ENCODE measurements at places on chromosomes 2 and 18. TPM values are rescaled to one million over a fixed set of nuclear protein-coding genes. Genes with fewer than 3 reads are reported as not detected.

Gene TIMM21
- total RNA-seq: 26.8 TPM

Gene ALPP
- 0.34 TPM for total RNA-seq

Gene ARHGAP15
- total RNA-seq: not detected

Gene ZNF397
- total RNA-seq: 35.9 TPM

Gene AQP12B
- not detected for total RNA-seq

Gene TPGS2
- 166 TPM for total RNA-seq

Gene CHRND
- 2.2 TPM for total RNA-seq

Gene POTEC
- total RNA-seq: not detected

Gene FAM124B
- 1.3 TPM for total RNA-seq

Gene DPP4
- total RNA-seq: 0.20 TPM

Gene LDAH
- total RNA-seq: 33.7 TPM

Gene FAM110C
- total RNA-seq: not detected

Gene TMEM17
- 0.91 TPM for total RNA-seq

Gene NETO1
- 5.5 TPM for total RNA-seq

Gene RMC1
- 28.5 TPM for total RNA-seq

Gene ZAP70
- 1.3 TPM for total RNA-seq

Gene PKDCC
- 959 TPM for total RNA-seq

Gene IL37
- total RNA-seq: not detected

Gene CCBE1
- 0.81 TPM for total RNA-seq

Gene CFAP210
- 0.32 TPM for total RNA-seq

Gene PARD3B
- 0.66 TPM for total RNA-seq

Gene CAPN14
- 0.25 TPM for total RNA-seq

Gene CDH19
- not detected for total RNA-seq

Gene KCTD1
- total RNA-seq: 18.8 TPM

Gene PRKCE
- 74.8 TPM for total RNA-seq

Gene SH3RF3
- 1.7 TPM for total RNA-seq

Gene MROH2A
- not detected for total RNA-seq

Gene IHH
- total RNA-seq: not detected

Gene KCNE4
- total RNA-seq: not detected

Gene APCDD1
- total RNA-seq: 171 TPM

Gene CTAGE1
- not detected for total RNA-seq

Gene WNT10A
- 0.17 TPM for total RNA-seq

Gene AMMECR1L
- 25.2 TPM for total RNA-seq

Gene PCARE
- 0.66 TPM for total RNA-seq

Gene MLPH
- total RNA-seq: 4.3 TPM

Gene RNF152
- 16.9 TPM for total RNA-seq

Gene SCYGR4
- total RNA-seq: not detected

Gene HOXD12
- total RNA-seq: not detected

Data from glutamatergic neuron (in vitro differentiated cells).